Activated CD4-positive, CD25-positive, alpha-beta regulatory T cell treated with anti-CD3 and anti-CD28 coated beads, Interleukin-2, amount 50 U/mL, for 16 hours (primary cell): ENCODE measurements at places on chromosomes 5 and 9.
A peak's percentile ranks its signal among the peaks of the same experiment; 100 is the strongest.

- DNase-seq, result no peak
These were observed 1348.3 kb upstream of the CDH6 start for GRCh38 chr5:29845206-29845605.

DNA sequence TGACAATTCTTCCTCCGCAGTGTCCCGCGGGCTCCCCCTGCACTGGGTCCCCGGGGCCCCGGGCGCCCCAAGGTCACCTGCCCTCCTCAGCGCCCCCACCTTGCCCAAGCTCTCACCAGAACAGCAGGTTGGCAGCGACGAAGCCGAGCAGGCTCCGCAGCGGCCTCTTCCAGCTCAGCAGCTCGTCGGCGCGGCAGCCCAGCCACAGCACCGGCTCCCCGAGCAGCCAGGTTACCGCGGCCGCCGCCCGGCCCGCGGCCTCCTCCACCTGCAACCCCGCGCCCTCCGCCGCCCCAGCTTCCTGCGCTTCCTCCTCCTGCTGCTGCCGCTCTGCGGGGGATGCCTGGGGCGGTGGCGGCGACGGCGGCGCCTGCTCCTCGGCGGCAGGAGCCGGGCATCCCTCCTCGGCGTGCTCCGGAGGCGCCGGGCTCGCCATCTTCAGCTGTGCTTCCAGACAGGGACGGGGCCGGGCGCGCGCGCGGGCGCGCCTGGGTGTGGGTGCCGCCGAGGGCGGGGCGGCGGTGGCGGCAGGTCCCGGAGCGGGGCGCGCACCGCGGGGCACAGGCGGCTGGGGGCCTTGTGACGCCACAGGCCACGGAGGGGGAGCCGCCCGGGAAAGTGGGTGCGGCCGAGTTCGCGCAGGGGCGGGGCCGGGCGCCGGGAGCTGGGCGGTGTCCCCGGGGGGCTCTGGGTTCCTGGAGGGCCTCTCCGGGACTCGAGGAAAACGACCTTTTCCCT lies at the start of gene RETREG1:
RETREG1 (minus strand) TSS at position 462 of the 738 bp plus-strand sequence; CDS start at position 436, 26 bp downstream.
- peak; percentile 69 for DNase-seq

GRCh38 chr5:130974021-130974683 lies 190.9 kb downstream of the HINT1 start:
- DNase-seq, result no peak

DNA sequence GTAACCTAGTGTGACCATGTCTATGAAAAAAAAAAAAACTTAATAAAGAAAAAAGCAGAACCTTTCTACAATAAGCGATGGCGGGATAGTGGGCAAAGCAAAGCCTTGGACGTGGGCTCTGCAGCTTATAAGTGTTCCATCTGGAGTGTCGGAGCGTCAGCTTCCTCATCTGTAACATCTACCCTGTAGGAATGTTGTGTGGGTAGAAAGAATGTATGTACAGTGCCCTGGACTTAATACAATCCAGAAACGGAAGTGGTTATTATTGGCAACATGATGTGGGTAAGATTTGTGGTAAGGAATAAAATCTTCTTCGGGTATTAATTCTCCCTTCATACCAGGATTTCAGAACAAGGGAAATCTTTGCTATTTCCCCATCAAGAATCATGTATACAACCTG lies 66.5 kb downstream of the SEMA5A start:
- no peak for DNase-seq

GRCh38 chr5:88545338-88545737 lies 276.7 kb upstream of the TMEM161B start:
- DNase-seq, result no peak

- DNase-seq, result no peak
These were observed 491.1 kb downstream of the CCDC171 start for GRCh38 chr9:16043756-16044578.
